Right renal cortex interstitium (tissue), 3 donors: ENCODE measurements at places on chromosomes 2 and 18.

GRCh38 chr2:43055086-43055912, 171.1 kb downstream of the ZFP36L2 start:
- no peak for DNase-seq

DNA sequence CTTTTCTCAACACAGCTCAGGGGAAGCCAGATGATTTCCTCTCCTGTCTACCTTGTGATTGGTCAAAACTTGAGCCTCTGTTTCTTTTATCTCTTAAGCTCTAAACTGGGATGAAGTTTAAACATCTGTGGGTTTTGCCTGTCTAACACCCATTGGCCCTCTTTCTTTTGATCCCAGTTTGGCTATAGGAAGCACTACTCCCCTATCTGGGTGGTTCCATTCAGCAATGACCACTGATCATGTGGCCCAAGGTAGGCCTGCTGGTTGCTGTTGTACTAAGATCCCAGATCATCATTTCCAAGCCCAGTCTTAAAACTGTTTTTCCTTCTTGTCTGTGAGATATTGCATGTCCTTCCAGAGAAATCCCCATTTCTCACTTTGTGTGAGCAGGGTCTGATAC, 51.6 kb upstream of the STPG4 start:
- no peak for DNase-seq

GRCh38 chr18:78984941-78985784, 5.5 kb downstream of the SALL3 start:
- DNase-seq = no peak

- no peak for DNase-seq
Measured at GRCh38 chr2:218290316-218291261, 1.7 kb downstream of the TMBIM1 start.

DNA sequence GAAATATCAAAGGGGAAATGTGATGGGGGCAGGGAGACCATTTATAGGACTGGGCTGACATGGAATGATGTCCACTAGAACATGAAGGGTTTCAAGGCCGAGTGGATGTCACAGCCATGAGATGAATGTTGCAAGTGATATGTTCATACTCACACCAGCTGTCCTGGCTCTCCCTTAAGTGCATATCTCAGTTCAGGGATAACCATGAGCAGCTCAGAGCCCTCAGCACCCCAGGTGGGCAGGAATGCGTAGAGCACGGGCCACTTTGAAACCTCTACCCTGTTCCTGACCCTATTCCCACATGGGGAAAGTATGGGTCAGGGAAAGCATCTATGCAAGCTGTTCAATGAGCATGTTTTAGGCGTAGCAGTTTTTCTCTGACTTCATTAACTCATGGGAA, 12.4 kb upstream of the EML4 start:
- no peak for DNase-seq

DNA sequence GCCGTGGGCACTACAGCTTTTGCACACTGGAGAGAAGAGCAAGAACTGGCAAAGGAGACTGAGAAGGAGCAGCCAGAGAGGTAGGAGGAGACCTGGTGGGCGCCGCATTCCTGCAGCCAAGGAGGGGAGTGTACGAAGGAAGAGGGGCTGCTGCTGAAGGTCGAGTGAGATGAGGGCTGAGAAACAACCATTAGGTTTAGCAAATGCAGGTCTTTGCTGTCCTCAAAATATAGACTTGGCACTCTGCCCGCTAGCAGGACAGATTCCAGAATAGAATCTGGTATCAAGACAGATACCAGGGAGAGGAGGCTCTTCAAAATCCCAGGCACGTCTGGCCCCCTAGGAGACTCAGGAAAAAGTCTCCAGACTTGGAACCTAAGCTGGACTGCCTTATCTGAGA, 83.0 kb downstream of the TGOLN2 start:
- DNase-seq = no peak
